ENCODE measurements at places on chromosomes 16 and 17.

DNA sequence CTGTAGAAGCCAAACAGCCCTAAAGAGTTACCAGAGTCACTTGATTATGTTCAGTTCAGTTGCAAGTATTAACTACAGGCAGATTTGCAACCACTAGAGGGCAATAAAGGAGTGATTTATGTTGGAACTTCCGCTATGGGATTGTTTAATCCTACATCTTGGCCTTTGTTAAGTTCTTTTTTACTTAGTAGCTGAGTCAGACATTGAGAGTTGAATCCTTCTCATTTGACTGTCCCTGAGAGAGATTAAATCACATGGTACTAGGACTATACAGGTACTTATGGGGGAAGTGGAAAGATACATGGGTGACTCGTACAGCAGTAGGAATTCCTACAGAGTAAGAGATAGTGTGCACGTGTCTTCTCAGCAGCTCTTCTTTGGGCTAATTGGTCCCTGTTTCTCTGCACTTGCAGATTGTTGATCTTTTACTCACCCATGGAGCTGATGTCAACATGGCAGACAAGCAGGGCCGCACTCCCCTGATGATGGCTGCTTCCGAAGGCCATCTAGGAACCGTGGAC, 40.3 kb downstream of the CYB561 start:
- peak; percentile 64 for DNase-seq

DNA sequence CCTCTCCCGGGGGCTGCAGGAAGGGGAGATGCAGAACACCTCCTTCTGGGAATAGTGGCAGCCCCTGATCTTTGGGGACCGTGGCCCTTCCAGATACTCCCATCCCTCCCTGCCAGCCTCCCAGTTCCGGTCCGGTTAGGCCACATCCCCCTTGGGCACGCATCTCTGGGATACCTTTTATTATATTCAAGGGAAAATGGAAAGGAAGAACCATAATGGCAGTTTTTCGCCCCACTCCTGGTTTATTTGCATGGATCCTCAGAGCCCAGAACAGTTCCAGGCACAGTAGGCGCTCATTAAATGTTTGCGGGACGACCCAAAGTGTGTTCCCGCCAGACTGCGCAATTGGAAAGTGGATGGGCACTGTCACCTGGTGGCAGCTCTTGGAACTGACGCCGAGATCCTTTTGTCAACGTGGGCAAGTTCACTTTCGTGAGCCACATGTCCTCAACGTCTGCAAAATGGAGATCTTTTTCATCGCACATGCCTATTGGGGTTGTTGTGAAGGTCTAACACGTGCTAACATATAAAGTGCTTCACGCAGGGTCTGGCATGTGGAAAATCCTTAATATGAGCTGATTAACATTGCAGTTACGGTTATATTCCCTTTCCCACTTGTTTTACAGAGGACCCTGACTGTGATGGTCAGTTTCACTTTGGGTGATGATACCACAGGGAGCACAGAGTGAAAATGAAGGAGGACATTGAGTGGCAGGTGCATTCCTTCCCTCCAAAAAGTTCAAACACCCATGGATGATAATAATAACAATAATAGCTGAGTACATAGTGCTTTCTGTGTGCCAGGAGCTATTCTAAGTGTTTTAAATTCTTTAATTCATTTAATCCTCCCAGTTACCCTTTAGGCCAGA, 1.7 kb upstream of the GPRC5B start:
- peak; percentile 38 for DNase-seq

DNA sequence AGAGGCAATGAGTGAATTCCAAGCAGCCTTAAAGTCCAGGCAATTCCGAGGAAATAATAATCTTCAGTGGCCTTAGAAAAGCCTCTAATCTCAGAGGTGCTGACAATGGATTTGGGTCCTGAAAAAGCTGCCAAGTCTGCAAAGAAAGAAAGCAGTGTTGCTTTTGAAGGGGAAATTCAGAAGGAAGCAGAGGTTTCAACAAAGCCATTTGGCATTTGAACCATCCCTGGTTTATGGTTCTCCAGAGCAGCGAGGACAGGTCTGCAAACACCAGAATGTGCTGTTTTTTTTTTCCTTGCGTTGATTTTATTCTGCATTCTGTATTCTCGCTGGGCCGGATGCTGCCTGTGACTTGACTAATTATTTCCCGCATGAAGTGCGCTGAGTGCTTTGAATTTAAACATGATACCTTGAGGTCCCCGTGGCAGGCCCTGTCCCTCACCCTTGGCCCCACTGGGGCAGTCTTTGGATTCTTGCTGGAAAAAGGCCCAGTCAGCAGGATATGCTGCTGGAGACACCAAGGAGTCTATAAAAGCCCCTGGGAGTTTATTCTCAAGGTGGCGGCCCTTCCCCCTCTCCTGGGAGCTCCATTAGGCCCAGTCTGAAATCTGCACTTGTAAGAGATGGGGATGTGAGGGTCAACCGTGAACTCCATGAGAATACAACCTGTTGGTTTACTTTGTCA, 338.3 kb downstream of the HAPSTR1 start:
- no peak for DNase-seq

DNA sequence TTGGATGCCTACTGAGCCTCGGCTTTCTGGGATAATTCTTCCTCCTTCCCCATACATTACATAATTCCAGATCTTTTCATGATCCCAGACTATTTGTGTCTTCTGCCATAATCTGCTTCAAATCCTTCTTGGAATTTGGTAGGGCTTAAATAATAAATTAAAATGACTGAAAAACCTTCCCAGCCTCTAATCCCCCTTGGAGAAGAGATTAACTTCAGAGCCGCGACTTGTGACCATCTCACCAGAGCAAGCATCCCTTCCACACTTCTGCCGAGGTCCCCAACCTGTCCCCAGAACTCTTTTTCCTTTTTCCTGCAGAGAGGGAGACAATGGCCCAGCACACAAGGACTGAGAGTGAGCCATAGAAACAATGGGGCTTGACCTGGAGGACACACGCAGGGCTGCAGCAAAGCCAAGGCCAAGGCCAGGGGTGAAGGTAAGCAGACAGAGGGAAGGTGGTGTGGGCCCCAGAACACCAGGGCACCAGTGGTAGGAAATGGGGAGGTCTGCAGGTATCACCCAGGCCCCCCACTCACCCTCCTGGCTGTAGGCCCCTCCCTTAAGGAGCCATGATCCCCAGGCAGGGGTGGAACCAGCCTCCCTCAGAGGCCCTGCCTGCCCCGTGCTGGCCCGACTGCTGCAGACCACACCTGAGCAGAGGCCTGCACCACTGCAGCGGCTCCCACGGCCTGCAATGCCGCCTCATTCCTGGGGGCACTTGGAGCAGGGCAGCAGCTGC, 9.6 kb upstream of the BCAR1 start:
- no peak for DNase-seq

DNA sequence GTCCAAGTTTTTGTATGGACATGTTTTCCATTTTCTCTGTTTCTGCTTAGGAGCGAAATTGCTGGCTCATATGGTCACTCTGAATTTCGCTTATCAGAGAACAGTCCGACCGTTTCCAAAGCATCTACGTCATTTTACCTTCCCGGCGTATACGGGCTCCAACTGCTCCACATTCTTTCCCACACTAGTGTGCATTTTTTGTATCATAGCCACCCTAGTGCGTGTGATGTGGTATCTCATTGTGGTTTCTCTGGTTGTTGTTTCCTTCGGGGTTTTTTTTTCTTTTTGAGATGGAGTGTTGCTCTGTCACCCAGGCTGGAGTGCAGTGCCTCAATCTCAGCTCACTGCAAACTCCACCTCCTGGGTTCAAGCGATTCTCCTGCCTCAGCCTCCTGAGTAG, 31.0 kb upstream of the BHLHA9 start:
- DNase-seq, result no peak

- DNase-seq, result peak; percentile 23
These were observed 834 bp upstream of the TXNDC11 start for GRCh38 chr16:11743308-11744074.

DNA sequence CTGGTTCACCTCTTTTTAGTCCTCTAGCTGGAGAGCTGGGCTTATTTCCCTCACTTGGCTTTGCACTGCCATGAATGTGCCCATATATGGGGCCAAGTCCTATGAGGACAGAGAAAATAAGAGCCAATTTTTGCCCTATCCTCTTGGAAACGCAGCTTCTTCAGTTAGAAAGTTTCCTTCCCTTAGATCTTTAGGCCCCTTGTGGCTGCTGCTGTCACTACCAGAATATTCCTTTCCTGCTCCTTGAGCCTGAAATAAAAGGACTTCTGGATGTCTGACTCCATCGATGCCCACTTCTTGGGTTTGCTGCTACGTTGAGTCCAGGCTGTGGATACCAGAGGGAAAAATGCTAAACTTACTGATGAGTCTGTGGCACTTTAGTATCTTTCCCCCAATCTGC, 487.1 kb downstream of the GRIN2A start:
- DNase-seq, result no peak

GRCh38 chr16:77191259-77191969, 424 bp downstream of the MON1B start:
- no peak for DNase-seq

DNA sequence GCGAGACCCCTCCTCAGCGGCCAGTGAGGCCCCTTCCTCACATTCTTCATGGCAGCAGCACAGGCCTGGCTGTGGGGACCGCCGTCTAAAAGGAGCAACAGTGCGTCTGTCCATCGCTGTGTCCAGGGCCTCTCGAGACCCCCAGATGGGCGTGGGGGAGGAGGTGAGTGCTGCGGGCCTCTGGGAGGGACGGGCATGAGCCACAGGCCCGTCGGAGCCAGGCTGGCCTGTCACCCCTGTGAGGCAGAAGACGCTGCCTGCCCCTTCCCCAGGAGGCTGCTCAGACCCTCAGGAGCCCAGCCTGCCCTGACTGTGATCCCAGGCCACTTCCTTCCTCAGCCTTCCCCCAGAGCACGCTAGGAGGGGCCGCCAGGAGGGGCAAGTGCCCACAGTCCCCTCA, 2.1 kb upstream of the PYCR1 start:
- DNase-seq, result no peak

- DNase-seq, result no peak
These were observed 30.5 kb upstream of the PLCG2 start for GRCh38 chr16:81748476-81749198.

- DNase-seq, result no peak
These were observed 32.2 kb downstream of the SLC12A3 start for GRCh38 chr16:56897026-56897799.

GRCh38 chr17:37772982-37773381, 28.1 kb upstream of the HNF1B start:
- DNase-seq, result no peak

DNA sequence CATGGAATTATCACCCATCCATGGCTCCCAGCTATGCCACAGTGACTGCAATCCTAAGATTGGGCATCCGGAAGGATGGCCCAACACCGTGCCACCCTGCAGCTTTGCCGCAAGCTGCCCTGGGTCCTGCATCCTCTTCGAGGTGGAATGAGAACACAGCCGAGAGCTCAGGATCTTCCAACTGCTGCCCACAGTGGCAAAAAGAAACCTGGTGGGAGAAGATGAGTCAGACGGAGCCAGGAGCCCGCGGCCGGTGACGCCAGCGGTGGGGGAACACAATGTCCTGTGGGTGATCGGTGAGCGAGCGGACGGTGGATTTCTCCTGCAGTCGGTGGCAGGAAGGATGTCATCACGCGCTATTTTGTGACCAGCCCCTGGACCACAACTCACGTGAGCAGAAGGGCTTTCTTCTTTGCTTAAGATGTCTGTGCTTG, 20.1 kb downstream of the CD7 start:
- peak; percentile 57 for DNase-seq

- DNase-seq, result no peak
These were observed 24.8 kb upstream of the SLC25A19 start for GRCh38 chr17:75313941-75314551.

- DNase-seq, result no peak
These were observed 68.0 kb downstream of the ABR start for GRCh38 chr17:1111599-1112443.

DNA sequence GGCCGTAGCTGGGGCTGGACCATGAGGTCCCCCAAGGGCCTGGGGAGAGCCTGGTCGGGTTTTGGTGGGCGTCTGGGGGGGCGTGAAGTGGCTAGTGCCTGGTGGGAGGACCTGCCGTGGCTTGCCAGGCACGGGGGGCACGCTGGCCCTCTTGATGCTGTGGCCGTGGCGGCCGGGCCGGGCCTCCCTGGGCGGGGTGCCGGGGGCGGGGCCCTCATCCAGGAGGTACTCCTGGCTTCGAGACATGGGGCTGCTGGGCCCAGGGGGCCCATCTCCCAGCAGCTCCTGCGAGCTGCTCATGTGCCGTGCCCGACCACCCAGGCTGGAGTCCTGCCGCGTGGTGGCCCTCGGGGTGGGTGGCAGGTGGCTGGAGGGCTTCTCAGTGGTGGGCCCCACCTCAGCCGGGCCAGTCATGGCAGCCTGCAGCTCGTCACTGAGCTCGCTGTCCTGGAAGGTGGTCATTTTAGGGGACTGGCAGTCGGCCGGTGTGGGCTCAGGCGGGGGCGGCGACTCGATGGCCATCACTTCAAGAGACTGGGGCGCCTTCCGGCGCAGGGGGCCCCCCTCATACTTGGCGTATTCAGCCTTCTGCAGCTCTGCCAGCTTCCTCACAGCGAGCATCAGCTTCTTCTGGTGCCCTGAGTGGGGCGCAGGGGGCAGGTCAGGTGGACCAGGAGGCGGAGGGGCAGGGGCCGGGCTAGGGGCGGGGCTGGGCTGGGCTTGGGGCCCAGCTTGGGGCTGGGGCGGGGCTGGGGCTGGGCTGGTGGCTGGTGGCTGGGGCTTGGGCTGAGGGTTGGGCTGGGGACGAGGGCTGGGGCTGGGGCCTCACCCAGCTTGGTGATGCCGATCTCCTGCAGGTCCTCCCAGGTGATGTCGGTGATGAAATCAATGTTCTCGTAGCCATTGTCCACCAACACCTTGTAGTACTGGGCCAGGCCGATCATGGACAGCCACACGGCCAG, 15.2 kb downstream of the CASKIN1 start:
- DNase-seq, result no peak

DNA sequence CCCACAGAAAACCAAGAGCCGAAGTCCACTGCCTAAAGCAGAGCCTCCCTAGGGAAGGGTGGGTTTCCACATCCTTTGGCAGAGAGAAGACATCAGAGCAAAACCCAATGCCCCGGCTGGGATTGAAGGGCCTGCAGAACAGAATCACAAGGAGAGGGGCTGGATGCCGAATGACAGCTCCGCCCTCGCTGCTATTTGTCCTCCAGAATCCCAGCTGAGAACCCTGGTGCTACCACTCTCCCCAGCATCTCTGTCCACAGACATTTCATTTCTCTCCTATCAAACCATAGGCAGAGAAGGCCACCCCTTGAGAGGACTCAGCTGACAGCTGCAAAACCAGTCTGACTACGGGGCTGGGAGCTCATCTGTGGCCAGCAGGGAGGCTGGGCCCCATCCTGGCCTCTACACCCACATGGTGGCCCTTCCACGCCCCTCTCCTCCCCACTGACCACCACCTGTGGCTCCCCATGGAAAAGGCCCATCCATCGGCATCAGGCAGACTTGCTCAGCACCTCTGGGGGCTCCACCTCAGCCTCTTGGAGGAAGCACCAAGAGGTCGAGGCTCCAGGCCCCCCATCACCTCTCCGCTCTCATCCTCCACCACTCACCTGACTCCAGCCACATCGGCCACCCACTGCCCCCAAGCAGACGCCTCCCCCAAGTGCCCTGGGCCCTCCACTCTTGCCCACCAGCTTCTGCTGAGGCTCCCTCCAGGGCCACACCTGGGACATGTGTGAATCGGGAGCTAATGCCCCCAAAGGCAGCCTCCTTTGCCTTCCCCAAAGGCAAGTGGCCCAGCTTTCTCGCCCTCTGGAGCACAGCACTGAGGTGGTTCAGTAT, 288.5 kb downstream of the C16orf95 start:
- DNase-seq, result no peak

Measured in stromal cell of bone marrow (primary cell).